Esophagus squamous epithelium (tissue), 5 donors: ENCODE measurements at places on chromosomes 7 and 10.

DNA sequence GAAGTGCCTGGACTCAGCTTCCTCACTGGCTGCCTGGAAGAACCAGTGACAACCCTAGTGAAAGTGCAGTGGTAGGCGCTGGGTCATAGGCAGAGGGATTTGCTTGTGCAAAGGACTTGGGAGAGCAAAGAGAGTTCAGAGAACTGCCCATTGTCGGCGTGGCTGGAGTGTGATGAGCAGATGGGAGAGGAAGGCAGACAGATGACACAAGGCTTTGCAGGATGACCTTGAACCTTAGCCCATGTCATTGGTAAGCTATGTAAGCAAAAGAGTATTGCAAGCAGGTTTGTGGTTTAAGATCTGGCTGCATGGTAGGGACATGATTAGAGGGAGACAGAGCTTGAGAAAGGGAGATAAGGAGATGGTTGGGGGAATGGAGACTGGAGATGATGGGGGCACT lies 35.3 kb upstream of the NOBOX start:
- DNase-seq: no peak

DNA sequence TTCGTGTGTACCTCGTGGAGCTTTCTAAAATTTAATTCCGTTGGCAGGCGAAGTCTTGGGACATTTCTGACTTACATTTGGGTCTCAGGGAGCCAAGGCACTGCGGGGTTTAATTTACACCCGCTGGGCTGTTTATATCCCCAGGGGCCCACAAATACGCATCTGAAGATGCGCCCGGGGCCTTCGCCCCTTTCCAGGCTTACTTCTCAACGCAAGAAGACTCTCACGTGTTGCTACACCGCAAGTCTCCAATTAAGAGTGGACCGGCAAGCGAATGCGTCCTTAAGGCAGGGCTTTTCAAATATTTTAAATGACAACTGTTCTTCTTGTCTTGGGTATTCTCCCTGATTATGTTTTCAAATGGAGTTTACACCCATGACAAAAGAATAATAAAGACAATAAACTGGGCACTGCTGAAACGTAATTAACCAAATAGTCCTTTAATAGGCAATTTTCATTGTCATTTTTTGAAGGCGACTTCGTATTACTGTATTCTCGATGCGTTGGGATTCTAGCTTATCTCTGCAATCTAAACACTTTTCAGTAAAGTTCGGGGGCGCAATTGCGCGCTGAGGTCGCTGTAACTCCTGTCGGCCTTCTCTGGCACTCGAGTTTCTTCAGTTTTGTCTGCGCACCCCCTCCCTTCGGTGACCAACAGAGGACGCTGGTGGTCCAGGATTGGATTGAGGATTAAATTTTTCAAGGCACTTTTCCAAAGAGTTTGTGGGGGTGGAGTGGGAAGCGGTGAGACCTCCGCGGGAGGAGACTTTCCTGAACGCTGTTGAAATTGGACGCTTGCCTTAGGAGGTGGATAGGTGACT lies 837 bp upstream of the IGFBP3 start:
- DNase-seq: no peak

- no peak for DNase-seq
Observed at GRCh38 chr7:86768967-86769760, 125.5 kb downstream of the GRM3 start.

GRCh38 chr7:55104712-55105433 lies 86.1 kb downstream of the EGFR start:
- DNase-seq: no peak

- no peak for DNase-seq
Observed at GRCh38 chr10:35446439-35446838, 110.1 kb downstream of the CCNY start.

DNA sequence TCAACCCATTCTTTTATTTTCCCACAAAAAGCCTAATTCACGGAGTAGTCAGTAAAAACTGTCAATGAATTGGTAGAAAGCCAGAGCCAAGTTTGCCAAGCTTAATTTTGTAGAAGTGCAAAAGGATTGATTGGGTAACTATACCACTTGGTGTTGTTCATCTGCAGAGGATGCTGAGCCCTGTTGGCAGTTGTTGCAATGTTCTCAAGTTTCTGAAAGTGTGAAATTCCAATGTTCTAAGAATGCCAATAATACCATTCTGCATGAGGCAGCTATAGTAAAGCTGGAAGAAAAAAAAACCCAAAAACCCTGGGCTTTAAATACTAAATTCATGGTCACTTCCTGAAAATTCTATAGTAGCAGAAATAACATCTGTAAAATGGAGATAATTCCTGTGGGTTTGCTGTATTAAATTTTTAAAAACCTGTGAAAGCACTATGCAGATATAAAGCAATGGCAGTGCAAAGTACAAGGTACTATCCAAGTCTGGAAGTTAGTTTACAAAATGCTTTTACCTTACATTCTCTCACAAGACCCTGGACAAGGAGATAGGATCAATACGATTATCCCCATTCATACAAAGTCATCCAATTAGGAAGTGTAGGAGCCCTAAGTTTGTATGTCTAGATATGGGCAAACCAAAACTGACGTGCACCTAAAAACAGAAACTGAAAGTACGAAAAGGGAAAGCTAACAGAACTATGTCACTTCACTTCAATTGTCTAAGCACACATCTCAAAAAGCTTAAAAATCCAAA lies 6.0 kb upstream of the PON1 start:
- no peak for DNase-seq

GRCh38 chr7:120898715-120899499 lies 41.0 kb upstream of the TSPAN12 start:
- DNase-seq: no peak

DNA sequence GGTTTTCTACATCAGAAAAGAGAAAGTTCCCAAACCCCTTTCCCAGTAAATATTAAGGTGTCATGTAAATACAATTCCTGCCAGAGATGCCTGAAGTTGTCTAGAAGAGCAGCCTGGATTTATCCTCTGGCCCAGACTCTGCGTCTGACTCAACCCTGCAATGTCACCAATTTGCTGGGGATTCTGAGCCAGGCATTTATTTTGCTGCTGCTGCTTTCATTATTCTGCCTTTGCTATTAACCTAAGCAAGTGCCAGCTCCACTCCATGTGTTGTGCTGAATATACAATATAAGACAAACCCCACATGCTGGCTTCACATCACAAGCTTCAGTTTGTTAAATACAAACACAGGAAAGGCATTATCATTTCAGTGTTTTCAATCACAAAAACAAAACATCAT lies 59.1 kb downstream of the ELAPOR2 start:
- DNase-seq: no peak

GRCh38 chr7:17166824-17167379 lies 131.6 kb upstream of the AHR start:
- DNase-seq: no peak

- DNase-seq: no peak
Observed at GRCh38 chr10:78891741-78892140, 177.0 kb upstream of the ZMIZ1 start.

DNA sequence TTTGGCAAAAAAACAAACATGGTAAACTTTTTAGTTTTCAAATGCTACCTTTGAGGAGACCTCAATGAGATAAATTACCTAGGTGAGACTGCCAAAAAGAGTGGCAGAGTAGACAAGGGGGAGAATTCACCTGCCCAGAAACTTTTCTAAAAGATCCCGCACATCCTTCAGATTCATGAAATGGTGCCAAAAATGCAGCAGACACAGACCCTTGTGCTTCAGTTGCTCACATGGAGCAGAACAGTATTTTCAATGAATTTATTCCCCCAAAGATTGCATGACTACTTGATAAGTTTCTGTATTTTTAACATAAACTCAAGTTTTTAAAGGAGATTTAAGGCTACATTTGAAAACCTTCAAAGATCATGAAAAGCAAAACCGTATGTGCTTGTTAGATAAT lies 270.0 kb downstream of the TRIL start:
- DNase-seq: no peak

DNA sequence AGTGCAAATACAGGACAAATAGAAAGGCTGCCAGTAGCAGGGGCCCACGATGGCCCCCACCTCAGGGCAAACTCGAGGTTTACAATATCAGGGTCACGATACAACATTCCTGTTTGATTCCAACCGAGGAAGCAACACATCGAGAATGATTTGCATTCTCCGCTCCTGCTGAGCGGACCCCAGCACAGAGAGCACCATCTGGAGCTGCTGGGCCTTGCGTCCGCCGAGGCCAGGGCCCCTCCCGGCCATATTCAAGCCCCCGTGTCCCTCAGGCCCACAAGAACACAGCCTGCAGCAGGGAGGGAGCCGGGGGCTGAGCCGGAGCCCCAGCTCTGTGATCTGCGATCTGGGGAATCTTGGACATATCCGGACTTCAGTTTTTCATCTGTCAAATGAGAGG lies 84.3 kb downstream of the PRKAG2 start:
- no peak for DNase-seq

DNA sequence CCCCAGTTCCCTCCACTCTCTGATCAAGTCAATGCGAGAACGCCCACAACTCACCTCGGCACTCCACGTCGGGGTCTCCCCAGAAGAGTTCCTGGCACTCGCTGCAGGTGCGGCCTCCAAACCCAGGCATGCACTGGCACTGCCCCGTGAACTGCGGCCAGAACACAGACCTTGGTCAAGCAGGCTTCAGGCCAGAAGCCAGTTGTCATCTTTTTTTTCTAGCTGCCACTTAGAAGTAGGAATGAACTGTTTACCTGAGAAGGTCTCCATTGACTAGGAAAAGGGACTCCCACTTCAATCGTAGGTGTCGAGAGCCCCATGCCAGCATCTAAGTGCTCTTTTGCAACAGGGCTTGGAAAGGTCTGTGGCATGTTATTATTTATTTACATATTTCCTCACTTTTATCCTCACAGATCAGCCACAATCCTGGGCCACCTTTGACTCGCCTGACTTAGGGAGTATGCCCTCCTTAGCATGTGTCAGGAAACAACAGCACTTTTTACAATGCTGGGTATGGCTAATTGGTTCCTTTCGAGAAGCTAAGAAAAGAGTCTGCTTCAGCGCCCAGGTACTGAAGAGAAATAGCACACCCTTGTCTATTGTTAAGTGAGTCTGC lies 51.7 kb downstream of the LAMB1 start:
- DNase-seq: no peak

- no peak for DNase-seq
Observed at GRCh38 chr10:12438919-12439692, 89.8 kb downstream of the CAMK1D start.

DNA sequence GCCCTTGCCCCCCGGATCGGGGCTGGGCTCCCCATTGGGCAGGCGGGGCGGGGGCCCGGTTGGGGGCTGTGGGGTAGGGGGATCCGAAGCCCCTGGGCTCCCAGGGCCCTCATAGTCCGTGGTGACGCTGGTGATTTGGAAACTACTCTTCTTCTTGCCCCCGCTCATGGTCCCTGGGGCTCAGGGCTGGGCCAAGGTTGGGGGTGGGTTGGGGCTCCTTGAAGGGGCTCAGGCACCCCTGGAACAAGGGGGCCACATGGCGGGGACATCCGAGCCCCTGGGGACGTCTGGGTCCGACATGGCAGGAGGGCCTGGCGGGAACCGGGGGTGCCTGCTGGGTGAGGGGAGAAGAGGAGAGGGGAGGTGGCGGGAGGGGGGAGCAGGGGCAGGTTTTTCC lies 1.1 kb downstream of the TSC22D4 start:
- no peak for DNase-seq

DNA sequence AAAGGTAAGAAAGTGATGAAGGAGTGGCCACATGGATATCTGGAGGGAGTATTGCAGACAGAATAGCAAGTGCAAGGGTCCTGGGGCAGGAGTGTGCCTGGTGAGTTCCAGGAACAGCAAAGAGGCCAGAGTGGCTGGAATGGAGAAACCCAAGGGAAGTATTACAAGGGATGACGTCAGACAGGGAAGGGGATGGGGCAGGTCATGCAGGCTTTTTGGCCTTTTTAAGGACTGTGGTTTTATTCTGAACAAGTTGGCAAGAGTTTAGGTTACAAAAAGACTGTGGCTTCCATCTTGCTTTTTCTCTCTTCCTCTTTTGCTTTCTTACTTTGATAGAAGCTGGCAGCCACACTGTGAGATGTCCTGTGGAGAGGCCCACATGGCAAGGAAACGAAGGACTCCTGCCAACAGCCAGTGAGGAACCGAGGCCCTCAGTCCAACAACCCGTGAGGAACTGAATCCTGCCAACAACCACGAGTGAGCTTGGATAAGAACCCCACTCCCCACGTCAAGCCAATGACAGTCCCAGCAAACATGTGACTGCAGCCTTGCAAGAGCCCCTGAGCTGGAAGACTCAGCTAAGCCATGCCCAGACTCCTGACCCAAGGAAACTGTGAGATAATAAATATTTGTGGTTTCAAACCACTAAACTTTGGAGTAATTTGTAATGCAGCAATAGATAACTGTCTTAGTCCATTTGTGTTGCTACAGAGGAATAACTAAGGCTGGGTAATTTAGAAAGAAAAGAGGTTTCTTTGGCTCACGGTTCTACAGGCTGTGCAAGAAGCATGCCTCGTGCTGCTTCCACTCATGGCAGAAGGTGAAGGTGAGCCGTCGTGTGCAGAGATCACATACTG lies 19.8 kb upstream of the KDM7A start:
- DNase-seq: no peak

GRCh38 chr10:23656735-23657134 lies 217.9 kb downstream of the OTUD1 start:
- no peak for DNase-seq

GRCh38 chr7:158664406-158664805 lies 40.2 kb downstream of the NCAPG2 start:
- DNase-seq: no peak

GRCh38 chr10:127798111-127798510 lies 61.1 kb downstream of the FOXI2 start:
- DNase-seq: no peak

- DNase-seq: no peak
Observed at GRCh38 chr10:94264085-94264484, 98.7 kb downstream of the NOC3L start.

- no peak for DNase-seq
Observed at GRCh38 chr10:81027706-81028105, 490.0 kb downstream of the SH2D4B start.

DNA sequence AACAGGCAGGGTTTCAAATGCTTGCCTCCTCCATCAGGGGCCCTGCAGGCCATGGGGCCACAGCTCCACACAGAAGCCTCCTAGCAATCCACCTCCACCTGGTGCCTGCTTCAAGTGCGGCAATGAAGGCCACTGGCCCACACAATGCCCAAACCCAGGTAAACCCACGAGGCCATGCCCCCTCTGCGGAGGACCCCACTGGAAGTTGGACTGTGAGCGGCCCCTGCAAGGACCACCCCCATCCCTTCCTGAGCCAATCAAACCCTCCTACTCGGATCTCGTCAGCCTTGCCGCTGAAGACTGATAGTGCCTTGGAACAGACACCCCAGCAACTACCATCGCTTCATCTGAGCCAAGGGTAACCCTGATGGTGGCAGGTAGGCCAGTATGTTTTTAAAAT lies 63.1 kb downstream of the LRRC17 start:
- no peak for DNase-seq
